ENCODE measurements at places on chromosomes 3 and 15. TPM values are rescaled to one million over a fixed set of nuclear protein-coding genes. Genes with fewer than 3 reads are reported as not detected.

Gene XIRP1
- total RNA-seq = 0.17 TPM

Gene FBXL22
- 0.18 TPM for total RNA-seq

Gene GRIP2
- 2.0 TPM for total RNA-seq

Gene CALML4
- total RNA-seq = 11.1 TPM

Gene PP2D1
- total RNA-seq = not detected

Gene GYG1
- 32.2 TPM for total RNA-seq

Gene CCDC54
- not detected for total RNA-seq

Gene LIPH
- 5.1 TPM for total RNA-seq
